Esophagus squamous epithelium (tissue), 5 donors: ENCODE measurements at places on chromosomes 5 and 9.

DNA sequence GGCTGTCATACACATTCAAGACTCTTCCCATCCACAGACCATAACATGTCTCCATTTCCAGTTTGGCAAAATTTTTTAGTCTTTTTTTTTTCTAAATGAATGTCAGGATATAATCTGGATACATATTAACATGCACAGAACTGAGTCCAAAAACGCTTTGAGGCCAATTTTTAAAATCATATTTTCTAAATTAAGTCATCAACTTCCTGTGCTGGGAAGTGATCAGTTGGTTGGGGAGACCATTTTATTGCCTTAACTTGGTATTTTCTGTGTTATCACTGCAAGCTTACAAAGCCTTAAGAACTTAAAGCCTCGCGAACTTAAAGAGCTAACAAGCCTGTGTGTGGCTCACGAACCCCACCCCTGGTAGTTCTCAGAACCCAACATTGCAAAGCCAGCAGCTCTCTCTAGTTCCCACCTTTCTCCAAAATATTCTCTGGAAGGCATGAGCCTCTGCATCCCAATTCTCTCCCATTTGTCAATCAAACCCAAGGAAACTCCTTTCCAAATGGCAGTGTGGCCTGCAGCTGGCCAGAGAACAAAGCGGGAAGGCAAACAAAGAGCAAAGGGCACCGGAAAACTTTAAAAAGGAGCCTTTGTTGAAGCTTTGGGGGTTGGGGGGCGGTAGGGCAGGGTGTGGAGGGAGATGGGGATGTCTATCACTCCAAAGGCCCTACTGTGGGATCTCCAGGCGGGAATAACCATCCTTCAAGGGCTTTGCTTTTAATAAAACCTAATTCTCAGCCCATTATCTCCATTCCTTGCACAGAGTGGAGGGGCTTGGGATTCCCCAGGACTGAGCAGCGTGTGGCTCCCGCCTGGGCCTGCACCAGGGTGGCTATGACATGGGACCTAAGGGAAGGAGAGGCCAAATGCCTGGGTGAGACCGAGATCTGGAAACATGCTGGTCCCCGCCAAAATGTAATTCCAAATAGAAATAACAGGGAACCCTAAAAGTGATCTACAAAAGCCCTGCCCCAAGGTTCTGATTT, 65.0 kb downstream of the ROR2 start:
- no peak for DNase-seq

GRCh38 chr5:139985733-139986132, 57.4 kb downstream of the NRG2 start:
- DNase-seq = no peak

- no peak for DNase-seq
These were observed 71.8 kb upstream of the TNFAIP8 start for GRCh38 chr5:119284031-119284430.

- DNase-seq = no peak
These were observed 395.7 kb downstream of the TMEM161B start for GRCh38 chr5:87872986-87873385.

- no peak for DNase-seq
These were observed 21.4 kb downstream of the TMEM245 start for GRCh38 chr9:109098171-109098959.

GRCh38 chr9:121778252-121779225, 127.1 kb downstream of the DAB2IP start:
- no peak for DNase-seq

- DNase-seq = no peak
These were observed 304.4 kb upstream of the KIF2A start for GRCh38 chr5:62001640-62002039.

DNA sequence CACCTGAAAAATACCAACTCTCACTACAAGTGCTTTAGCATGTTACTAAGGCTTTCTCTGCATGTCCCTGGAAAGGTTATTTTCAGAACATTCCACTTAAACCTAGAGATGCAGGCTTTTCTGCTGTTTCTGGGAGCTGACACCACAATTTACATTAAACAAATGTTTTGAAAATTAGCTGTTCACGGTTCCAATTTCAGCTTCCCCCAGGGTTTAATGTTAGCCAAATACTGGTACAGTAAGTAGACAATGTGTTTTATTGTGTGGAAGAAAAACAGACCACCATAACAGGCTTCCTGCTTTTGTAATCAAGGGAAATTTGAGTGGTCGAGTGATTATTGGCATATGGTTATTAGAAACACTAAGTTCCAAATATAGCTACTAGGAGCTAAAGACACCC, 32.0 kb downstream of the MACROH2A1 start:
- DNase-seq = no peak

DNA sequence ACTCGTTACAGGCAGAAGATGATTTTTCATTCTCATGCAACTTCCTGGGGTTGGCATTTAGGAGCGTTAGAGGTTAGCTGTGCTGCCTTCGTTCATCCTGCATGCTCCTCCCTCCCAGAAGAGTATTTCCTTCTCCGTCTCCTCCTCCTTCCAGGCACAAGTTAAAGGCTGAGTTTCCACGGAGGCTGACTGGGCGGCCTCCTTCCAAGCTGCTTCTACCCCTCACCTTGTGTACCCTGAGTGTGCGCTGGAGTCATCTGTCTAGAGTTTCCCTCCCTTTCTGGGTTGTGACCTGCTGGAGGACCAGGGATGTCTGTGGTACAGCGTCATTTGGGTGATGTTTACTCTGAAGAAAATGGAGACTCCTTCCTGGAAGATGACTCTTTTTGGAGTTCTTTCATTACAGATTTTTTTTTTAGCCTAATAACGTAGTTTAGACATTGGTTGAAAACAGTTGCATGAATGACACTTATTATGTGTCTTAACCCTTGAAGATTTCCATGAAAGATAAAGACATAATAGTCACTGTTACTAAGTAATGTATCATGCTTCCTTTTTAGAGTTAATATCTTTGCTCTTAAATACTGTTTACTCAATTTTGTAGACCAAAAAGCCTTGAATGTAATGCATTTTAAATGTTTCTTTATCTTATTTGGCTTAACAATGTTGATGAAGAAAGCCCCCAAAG, 146.9 kb downstream of the TENT4A start:
- DNase-seq = no peak

DNA sequence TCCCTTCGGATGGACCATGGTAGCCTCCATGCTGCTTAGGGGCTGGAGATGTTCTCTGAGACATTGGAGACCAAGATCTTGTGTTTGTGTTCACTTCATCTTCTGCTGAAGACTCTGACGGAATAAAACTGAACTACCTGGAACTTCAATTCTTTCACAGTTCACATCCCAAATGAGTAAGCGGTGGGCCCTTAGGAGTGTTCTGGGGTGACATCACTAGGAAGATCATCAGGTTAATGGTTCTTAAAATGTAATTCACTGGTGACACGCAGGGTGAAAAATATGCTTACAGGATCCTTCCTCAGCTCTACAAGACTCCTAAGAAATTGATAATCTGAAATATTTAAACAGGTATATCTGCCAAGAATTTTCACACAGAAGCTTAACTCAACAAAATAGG, 561.5 kb downstream of the SEMA5A start:
- no peak for DNase-seq

DNA sequence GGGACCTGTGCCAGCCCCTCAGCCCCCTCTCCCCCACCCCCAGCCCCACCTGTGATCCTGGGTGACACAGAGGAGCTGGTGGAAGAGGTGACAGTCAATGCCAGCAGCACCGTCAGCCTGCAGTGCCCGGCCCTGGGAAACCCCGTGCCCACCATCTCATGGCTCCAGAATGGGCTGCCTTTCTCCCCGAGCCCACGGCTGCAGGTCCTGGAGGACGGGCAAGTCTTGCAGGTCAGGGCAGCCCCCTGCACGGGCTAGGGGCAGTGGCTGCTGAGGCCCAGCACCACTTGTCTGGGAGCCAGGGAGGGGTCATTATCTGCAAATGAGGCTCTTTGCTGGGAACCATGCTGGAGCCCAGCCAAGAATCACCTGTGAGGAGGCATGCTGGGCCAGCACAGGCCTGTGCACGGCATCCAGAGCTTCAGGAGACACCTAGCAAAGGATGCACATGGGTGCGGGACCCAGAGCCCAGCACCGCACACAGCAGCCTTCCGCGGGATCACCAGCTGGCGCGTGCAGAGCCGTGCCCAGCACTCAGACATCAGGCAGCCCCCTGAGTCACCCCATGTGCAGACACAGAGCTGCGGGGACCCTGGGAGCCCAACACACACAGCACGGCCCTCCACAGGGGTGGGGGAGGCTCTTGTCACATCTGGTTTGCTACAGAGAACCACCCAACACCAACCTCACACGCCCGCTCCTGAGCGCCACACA, 62.0 kb upstream of the ASS1 start:
- no peak for DNase-seq

GRCh38 chr9:79583952-79584654, 12.3 kb downstream of the TLE4 start:
- DNase-seq = no peak

- DNase-seq = no peak
These were observed 85.6 kb downstream of the PTTG1 start for GRCh38 chr5:160507221-160507721.

GRCh38 chr5:34583167-34583566, 73.0 kb upstream of the RAI14 start:
- no peak for DNase-seq

GRCh38 chr5:169150108-169150507, 150.8 kb downstream of the SLIT3 start:
- no peak for DNase-seq

DNA sequence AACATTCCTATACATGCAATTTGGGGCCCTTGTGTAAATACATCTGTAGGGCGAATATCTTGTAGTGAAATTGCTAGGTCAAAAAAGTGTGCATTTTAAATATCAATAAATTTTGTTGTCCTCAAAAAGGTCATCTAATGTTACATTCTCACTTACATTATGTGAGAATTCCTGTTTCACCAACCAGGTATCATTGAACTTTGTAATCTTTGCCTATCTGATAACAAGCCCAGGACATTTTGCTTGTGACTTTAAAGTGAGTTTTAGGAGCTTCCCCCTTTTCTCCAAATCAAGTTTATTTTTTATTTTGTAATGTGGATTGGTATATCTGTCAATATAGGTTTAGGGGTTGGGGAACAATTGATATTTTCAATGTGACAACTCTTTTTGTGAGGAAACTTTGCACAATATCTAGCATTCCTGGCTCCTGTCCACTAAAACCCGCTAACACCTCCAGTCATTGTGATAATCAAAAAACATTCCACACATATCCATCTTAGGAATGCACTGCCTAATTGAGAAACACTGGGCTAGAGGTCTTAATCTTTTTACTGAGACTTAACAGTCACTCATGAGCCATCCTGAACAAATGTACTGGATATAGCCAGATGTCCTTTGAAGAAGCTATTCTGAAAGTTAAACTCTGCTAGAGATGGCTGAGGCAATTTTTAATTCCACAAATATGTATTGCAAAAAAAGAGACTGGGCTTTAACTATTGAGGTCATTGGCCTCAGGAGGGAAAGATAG, 72.5 kb upstream of the SLC1A1 start:
- no peak for DNase-seq

DNA sequence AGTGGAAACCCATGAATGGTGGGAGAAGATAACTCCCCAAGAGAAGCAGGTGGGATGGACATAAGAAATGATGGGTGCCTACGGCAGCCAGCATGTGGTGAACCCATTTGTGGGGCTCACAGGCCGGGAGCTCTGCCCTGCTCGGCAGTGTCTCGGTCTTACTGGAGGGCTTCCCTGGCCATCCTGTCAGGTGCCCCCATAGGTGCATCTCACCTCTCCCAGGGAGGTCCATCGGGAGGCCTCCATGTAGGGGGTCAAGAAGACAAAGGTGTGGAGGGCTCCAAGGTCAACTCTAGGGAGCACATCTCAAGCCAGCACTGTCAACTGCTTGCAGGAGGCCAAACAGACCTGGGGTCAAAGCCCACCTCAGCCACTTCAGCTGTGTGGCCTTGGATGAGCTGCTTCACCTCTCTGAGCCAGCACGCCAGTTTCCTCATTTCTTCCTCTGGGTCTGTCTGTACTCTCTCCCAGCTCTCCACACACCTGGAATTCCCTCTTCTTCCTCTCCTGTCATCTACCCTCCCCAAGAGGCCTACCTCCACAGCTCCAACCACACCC, 10.5 kb upstream of the ADGRD2 start:
- DNase-seq = no peak

- no peak for DNase-seq
These were observed 91.2 kb downstream of the RFK start for GRCh38 chr9:76302947-76303550.

DNA sequence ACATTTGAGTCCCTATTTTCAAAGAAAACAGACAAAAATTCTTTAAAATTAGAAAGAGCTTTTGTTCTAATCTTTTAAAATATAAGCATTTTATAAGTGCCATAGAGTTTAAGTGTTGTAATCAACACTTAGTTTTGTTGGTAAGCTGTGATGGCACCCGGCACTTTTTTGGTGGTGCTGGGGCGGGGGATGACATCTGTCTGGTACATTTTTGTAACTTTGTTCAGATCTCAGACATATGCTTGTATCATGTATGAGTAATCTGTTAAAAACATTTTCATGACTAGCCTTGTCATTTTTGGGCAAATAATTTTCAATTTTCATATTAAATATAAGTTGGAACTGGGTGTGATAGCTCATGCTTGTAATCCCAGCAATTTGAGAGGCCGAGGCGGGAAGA, 51.7 kb downstream of the UBAP1 start:
- no peak for DNase-seq

GRCh38 chr5:153601377-153601776, 110.9 kb downstream of the GRIA1 start:
- DNase-seq = no peak

- no peak for DNase-seq
These were observed 190.4 kb downstream of the EPB41L4A start for GRCh38 chr5:112228667-112229066.

GRCh38 chr5:121500310-121500709, 351.4 kb upstream of the FTMT start:
- no peak for DNase-seq

- DNase-seq = no peak
These were observed 1.2 kb downstream of the DAPK1 start for GRCh38 chr9:87498811-87499360.

- no peak for DNase-seq
These were observed 205.6 kb upstream of the ZNF608 start for GRCh38 chr5:124952079-124952478.

- DNase-seq = no peak
These were observed 22.5 kb upstream of the RAD23B start for GRCh38 chr9:107260437-107261081.

GRCh38 chr5:90153031-90153430, 256.5 kb downstream of the CETN3 start:
- no peak for DNase-seq

DNA sequence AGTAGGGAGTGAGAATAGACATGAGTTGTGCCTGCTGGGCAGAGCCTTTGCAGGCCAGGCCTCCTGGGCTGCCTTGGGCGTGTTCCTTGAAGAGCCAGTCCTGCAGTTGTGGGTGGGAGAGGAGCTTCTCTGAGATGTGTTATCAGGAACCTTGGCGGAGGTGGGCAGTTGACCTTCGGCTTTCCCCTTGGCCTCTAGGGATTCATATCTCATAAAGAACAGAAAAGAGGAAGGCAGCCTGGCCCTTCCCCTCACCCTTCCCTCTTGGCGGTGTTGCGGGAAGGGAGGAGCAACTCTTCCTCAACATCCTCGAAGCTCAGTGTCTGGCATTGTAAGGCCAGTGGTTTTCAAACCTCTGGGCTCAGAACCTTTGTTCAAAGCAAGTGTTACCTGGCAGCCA, 59.2 kb downstream of the DAPK1 start:
- no peak for DNase-seq
